ENCODE measurements at places on chromosomes 6 and 20. TPM values are rescaled to one million over a fixed set of nuclear protein-coding genes. Genes with fewer than 3 reads are reported as not detected.

DNA sequence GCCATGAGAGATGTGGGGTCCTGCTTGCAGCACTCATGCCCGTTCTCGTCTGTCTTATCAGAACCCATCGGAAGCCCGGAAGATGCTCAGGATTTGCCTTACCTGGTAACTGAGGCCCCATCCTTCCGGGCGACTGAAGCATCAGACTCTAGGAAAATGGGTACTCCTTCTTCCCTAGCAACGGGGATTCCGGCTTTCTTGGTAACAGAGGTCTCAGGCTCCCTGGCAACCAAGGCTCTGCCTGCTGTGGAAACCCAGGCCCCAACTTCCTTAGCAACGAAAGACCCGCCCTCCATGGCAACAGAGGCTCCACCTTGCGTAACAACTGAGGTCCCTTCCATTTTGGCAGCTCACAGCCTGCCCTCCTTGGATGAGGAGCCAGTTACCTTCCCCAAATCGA is 8.3 kb downstream of the PI16 start:
- DNase-seq, result peak; percentile 22
- H3K4me3 ChIP-seq, result no peak overlapping the region
- no peak overlapping the region for H3K27ac ChIP-seq

- DNase-seq, result no peak
- H3K27me3 ChIP-seq, result no peaks in the 10 kb centered on the region
- peaks cover 54% of the 10 kb centered on the region for H3K36me3 ChIP-seq
- H3K4me3 ChIP-seq, result peak overlapping the region; percentile 34
- H3K4me1 ChIP-seq, result peaks cover 80% of the 10 kb centered on the region
Observed at GRCh38 chr6:56949265-56949664, 5.6 kb upstream of the BEND6 start.

DNA sequence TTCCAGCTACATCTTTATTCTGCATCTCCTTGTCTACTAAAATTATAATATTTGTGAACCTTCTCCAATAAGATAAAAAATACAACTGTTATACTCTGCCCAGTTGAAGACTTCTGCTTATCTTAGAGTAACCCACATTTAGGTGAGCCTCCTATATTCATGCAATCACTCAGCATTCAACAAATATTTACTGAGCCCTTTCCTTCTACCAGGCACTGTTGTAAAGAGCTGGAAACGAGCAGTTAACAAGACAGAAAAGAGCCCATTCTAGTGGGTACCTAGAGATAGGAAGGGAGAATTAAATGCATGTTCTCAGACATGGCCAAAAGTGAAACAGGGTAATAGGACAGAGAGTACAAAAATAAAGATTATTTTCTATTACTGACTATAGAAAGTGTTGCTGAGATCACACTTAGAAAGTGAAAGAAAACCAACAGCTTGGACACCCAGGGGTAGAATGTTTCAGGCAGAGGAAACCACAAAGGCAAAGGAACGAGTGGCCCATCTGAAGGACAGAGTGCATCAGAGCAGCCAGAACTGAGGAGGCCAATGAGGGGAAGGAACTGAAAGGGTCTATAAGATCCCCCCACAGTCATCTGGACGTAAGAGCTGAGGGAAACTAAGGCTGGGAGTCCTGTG is 50.8 kb upstream of the SMLR1 start:
- no peak overlapping the region for H3K27ac ChIP-seq
- peaks cover 8% of the 10 kb centered on the region for H3K36me3 ChIP-seq

DNA sequence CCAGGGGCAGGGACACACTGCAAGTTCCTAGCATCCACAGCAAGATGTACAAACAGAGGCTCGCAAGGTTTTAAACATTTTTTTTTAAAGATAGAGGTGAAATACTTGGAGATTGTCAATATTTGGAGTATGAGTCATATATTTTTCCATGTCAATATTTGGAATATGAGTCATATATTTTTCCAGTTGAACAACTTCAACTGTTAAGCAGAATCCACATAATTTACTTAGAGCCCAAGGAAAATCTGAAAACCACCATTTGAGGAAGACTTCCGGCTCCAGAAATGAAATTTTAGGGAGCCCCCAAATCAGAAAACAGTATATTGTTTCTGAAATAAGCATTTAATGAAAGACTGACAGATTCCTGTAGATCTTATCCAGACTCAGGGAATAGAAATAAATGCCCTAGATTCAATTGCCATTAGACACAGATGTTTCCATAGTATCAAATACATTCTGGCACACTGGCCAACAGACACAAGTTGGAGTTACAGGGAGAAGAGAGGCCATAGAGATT is 51.6 kb upstream of the FAM184A start:
- H3K27me3 ChIP-seq, result no peaks in the 10 kb centered on the region
- H3K27ac ChIP-seq, result peak overlapping the region; percentile 76
- peak; percentile 63 for DNase-seq
- peak overlapping the region; percentile 69 for H3K4me3 ChIP-seq
- peaks cover 22% of the 10 kb centered on the region for H3K4me1 ChIP-seq
- H3K36me3 ChIP-seq, result no peaks in the 10 kb centered on the region

- peaks cover 28% of the 10 kb centered on the region for H3K36me3 ChIP-seq
- peak overlapping the region; percentile 96 for H3K27ac ChIP-seq
- peak overlapping the region; percentile 69 for H3K4me3 ChIP-seq
- peak; percentile 76 for DNase-seq
- H3K4me1 ChIP-seq, result peaks cover 60% of the 10 kb centered on the region
- H3K27me3 ChIP-seq, result peaks cover 1% of the 10 kb centered on the region
Observed at GRCh38 chr6:136069119-136069518, 181.0 kb downstream of the MTFR2 start.

GRCh38 chr20:3749689-3750531 is 17.4 kb downstream of the HSPA12B start:
- H3K27ac ChIP-seq, result no peak overlapping the region
- DNase-seq, result no peak
- peaks cover 6% of the 10 kb centered on the region for H3K27me3 ChIP-seq

DNA sequence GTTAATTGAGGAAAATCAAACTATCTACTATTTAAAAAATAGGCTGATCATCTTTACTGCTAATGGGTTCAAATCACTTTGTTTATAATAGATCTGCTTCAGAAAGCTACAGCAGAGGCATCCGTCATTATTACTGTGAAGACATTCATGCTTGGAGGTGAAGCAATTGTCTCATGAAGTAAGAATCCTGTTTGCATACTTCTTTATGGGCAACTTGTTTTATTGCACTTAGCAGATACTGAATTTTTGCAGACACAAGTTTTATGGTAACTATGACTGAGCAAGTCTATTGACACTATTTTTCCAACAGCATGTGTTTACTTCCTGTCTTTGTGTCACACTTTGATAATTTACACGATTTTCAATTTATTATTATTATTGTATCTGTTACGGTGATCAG is 573.9 kb downstream of the RFPL4B start:
- no peak overlapping the region for H3K4me3 ChIP-seq
- H3K27ac ChIP-seq, result no peak overlapping the region
- no peaks in the 10 kb centered on the region for H3K4me1 ChIP-seq
- H3K36me3 ChIP-seq, result peaks cover 14% of the 10 kb centered on the region

DNA sequence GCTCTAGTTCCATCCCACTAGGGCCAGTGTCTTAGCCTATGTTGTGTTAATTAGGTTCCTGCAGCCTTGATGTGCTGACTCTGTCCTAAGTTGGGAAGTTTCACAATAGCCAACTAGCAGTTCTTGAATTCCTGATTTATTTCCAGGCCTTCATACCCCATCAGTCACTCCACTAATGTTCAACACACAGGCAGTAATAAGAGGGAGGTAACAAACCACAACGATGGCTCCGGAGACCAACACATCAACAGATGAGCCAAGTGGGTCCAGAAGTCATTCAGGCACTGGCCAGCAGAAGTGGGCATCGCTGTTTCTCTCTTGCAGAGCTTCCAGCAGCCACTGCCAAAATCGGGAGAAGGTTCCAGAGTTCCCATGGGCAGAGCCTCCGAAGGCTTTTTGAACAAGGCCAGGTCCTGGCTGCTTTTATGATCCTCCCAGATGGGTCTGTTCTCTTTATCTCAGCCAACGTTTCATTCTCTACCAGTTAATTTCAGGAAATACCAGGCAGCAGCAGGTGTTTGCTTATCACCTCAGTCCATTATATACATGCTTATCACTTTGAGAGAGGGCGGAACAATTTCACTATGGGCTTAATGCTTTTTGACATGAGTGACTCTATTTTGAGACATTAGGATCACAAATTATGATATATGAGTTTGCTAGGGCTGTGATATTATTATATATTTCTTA is 48.5 kb upstream of the NOP56 start:
- H3K4me1 ChIP-seq, result peaks cover 7% of the 10 kb centered on the region
- no peak overlapping the region for H3K27ac ChIP-seq
- H3K27me3 ChIP-seq, result peaks cover 17% of the 10 kb centered on the region
- H3K36me3 ChIP-seq, result peaks cover 13% of the 10 kb centered on the region
- no peak for DNase-seq

DNA sequence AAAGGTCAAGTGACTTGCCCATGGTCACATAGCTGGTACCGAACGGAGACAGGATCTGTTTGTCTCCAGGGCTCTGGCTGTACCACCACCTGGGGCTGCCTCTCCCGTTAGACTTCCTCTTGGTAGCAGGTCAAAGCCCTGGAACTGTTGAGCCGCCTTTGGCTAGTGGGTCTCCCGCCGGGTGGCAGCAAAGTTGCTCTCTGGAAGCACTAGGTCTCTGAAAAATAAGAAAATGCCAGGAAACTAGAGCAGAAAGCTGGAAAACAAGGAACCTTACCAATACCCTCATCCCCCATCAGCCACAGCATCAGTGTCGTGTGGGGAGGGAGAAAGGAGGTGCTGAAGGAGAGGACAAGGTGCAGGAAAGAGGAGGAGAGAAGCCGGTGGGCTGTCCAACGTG is 291.0 kb upstream of the SUPT3H start:
- no peak for DNase-seq
- H3K27me3 ChIP-seq, result peaks cover 5% of the 10 kb centered on the region
- peaks cover 12% of the 10 kb centered on the region for H3K36me3 ChIP-seq
- no peak overlapping the region for H3K27ac ChIP-seq

DNA sequence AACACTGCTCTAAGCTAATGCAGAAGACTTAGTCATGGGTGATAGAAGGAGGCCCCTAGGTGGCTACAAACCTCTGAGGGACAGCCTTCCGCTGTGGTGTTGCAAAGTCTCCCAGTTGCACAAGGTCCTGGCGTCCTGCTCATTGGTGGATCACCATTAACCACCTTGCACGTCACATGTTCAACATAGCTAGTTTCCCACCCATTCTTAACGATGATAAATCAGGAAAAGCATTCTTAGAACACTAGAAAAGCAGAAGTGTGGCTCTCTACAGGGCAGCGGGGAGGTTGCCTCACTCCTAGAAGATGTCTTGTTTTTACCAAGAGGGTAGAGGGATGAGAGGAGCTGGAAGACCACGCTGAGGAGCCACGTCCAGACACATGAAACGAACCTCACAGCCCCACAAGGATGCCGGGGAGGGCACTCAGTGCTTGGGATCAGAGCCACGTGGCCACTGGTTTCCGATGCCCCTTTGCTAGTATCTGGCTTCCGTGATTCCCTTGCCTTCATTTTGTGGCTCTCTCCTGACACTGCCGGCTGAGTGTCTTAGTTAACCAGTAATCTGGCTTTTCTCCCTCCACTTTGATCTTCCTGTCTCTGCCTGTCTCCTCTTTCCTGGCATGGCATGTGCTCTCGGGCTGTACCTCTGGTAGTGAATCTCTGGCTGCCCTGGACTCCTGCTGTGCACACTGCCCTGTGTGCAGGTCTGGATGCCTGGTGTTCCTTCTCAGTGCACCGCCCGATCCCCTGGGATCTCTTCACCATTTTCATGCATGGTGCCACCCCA is 91.4 kb upstream of the NEDD9 start:
- no peaks in the 10 kb centered on the region for H3K27me3 ChIP-seq
- peaks cover 37% of the 10 kb centered on the region for H3K4me1 ChIP-seq
- DNase-seq, result no peak
- H3K4me3 ChIP-seq, result no peak overlapping the region
- no peaks in the 10 kb centered on the region for H3K36me3 ChIP-seq

- H3K4me3 ChIP-seq, result no peak overlapping the region
- H3K4me1 ChIP-seq, result no peaks in the 10 kb centered on the region
- H3K27ac ChIP-seq, result no peak overlapping the region
- no peaks in the 10 kb centered on the region for H3K36me3 ChIP-seq
- H3K27me3 ChIP-seq, result peaks cover 4% of the 10 kb centered on the region
Observed at GRCh38 chr6:52190409-52190808, 4.2 kb downstream of the IL17A start.

- no peaks in the 10 kb centered on the region for H3K27me3 ChIP-seq
- H3K36me3 ChIP-seq, result peaks cover 22% of the 10 kb centered on the region
- no peak overlapping the region for H3K4me3 ChIP-seq
- no peaks in the 10 kb centered on the region for H3K4me1 ChIP-seq
- no peak for DNase-seq
Observed at GRCh38 chr20:29878281-29878741, 1379.2 kb upstream of the DEFB115 start.

- H3K4me1 ChIP-seq, result peaks cover 37% of the 10 kb centered on the region
- H3K27ac ChIP-seq, result no peak overlapping the region
- no peak overlapping the region for H3K4me3 ChIP-seq
- no peaks in the 10 kb centered on the region for H3K27me3 ChIP-seq
Observed at GRCh38 chr6:130843575-130844320, 16.5 kb downstream of the SMLR1 start.

- H3K4me3 ChIP-seq, result no peak overlapping the region
- H3K27ac ChIP-seq, result no peak overlapping the region
- H3K4me1 ChIP-seq, result peaks cover 17% of the 10 kb centered on the region
- H3K27me3 ChIP-seq, result no peaks in the 10 kb centered on the region
- no peaks in the 10 kb centered on the region for H3K36me3 ChIP-seq
Observed at GRCh38 chr6:48136856-48137255, 25.9 kb upstream of the PTCHD4 start.

- H3K27ac ChIP-seq, result no peak overlapping the region
- no peak overlapping the region for H3K4me3 ChIP-seq
- peaks cover 18% of the 10 kb centered on the region for H3K36me3 ChIP-seq
- no peak for DNase-seq
- no peaks in the 10 kb centered on the region for H3K27me3 ChIP-seq
- peaks cover 18% of the 10 kb centered on the region for H3K4me1 ChIP-seq
Observed at GRCh38 chr6:118473266-118473665, 74.8 kb upstream of the PLN start.

DNA sequence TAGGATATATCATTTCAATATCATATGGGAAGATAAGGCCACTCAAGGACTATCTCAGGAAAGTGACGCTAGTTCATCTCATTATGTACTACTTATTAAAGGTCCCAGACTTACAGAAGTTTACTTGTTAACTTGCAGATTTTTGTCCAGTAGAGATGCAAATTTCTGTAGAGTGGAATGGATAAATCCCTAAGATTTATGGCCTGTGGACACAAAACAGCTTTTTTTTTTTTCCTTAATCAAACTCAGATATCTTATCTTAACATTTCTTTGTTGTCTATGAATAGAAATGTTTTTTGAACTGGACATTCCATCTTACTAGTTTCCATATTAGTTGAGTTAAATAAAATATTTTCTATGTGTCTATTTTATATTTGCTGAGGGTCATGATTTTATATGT is 110.5 kb upstream of the MAP7 start:
- no peak for DNase-seq
- H3K4me1 ChIP-seq, result peaks cover 18% of the 10 kb centered on the region
- H3K27me3 ChIP-seq, result no peaks in the 10 kb centered on the region
- no peak overlapping the region for H3K4me3 ChIP-seq
- peaks cover 12% of the 10 kb centered on the region for H3K36me3 ChIP-seq
- H3K27ac ChIP-seq, result no peak overlapping the region

GRCh38 chr6:28683945-28684538 is 158.4 kb downstream of the GPX5 start:
- H3K4me1 ChIP-seq, result peaks cover 18% of the 10 kb centered on the region
- no peak overlapping the region for H3K27ac ChIP-seq
- H3K4me3 ChIP-seq, result peak overlapping the region; percentile 11
- no peaks in the 10 kb centered on the region for H3K36me3 ChIP-seq
- peak; percentile 60 for DNase-seq

SLC12A5 gene
- total RNA-seq, result 0.46 TPM

MUCL3 gene
- not detected for total RNA-seq

GCNT2 gene
- total RNA-seq, result 0.19 TPM

SPATA2 gene
- total RNA-seq, result 8.0 TPM

PAX1 gene
- total RNA-seq, result not detected

METTL24 gene
- total RNA-seq, result not detected

TEAD3 gene
- 34.9 TPM for total RNA-seq

TFAP2C gene
- 3.9 TPM for total RNA-seq

Measured in HFFc6 (cell line).